ENCODE measurements at places on chromosomes 1 and 21.
A peak's percentile ranks its signal among the peaks of the same experiment; 100 is the strongest.

GRCh38 chr1:169087876-169088275 is 18.6 kb upstream of the ATP1B1 start:
- DNase-seq: no peak

DNA sequence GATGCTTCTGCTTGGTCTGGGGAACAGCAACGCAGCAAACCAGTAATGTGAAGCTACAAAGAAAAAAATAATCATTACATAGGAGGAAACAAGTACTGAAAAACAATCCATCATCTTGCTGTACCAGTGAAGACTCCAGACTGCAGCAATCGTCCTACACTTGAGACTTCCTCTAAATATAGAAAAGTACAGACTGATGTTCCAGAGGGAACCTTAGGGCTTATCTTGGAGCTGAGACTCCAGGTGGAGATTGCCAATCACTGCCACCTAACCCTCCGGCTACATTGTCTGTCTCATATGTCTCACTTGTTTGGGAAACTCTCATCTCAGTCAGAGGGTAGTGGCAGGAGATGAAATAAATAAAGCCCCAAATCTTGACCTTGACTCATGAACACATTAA is 9.4 kb upstream of the UHMK1 start:
- no peak for DNase-seq

GRCh38 chr21:25912402-25912746 is 177.6 kb downstream of the GABPA start:
- DNase-seq: no peak

DNA sequence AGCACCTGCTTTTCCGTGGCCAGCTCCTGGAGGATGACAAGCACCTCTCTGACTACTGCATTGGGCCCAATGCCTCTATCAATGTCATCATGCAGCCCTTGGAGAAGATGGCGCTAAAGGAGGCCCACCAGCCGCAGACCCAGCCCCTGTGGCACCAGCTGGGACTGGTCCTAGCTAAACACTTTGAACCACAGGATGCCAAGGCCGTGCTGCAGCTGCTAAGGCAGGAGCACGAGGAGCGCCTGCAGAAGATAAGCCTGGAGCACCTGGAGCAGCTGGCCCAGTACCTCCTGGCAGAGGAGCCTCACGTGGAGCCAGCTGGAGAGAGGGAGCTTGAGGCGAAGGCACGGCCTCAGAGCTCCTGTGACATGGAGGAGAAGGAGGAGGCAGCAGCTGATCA is 413 bp downstream of the UBL4B start:
- no peak for DNase-seq

- DNase-seq: no peak
Measured at GRCh38 chr1:112636056-112636455, 16.4 kb downstream of the CAPZA1 start.

GRCh38 chr1:83060221-83060620 is 938.7 kb downstream of the TTLL7 start:
- DNase-seq: no peak

GRCh38 chr1:244709076-244709475 is 56.1 kb downstream of the DESI2 start:
- DNase-seq: peak; percentile 26

DNA sequence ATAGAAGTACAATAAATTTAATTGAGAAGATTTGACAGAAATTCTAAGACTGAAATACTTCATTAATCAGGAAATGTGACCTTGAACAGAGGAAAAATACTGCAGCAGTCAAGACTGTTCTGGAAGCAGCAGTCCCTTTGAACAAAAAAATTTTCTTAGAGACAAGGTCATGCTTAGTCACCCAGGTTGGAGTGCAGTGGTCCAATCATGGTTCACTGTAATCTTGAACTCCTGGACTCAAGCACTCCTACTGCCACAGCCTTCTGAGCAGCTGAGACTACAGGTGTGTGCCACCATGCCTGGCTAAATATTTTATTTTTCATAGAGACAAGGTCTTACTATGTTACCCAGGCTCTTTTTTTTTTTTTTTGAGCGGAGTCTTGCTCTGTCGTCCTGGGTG is 1.9 kb upstream of the CCDC30 start:
- DNase-seq: no peak

- DNase-seq: no peak
Measured at GRCh38 chr1:162854245-162854882, 6.6 kb downstream of the CCDC190 start.

DNA sequence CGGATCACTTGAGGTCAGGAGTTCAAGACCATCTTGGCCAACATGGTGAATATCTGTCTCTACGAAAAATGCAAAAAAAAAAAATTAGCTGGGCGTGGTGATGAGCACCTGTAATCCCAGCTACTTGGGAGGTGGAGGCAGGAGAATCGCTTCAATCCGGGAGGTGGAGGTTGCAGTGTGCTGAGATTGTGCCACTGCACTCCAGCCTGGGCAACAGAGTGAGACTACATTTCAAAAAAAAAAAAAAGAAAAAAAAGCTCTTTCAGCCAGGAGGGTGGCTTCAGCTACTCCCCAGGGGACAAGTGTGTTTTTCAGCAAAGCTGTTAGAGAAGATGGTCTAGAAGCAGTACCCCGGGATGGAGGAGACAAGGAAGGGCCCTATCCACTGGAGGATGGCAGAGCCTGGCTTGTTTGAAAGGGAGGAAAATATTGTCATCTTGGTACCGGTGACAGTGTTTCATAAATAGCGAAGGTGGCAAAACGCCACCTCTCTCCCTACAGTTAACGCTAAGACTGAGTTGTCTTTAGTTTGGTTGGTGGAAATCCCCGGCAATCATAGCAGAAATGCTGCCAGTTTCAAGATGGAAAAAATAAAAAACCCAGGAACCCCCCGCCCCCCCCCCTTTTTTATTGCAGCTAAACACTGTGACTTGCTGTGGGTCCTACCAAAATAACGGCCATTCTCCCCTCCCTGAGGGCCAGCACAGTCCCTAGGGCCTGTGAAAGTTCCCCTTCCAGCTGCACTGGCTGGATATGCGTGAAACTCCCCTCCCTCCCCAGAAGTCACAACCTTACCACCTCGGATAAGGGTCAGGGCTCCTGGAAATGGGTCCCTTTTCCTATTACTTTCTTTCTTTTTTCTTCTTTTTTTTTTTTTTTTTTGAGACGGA is 3.5 kb downstream of the PIK3CD start:
- DNase-seq: peak; percentile 80

DNA sequence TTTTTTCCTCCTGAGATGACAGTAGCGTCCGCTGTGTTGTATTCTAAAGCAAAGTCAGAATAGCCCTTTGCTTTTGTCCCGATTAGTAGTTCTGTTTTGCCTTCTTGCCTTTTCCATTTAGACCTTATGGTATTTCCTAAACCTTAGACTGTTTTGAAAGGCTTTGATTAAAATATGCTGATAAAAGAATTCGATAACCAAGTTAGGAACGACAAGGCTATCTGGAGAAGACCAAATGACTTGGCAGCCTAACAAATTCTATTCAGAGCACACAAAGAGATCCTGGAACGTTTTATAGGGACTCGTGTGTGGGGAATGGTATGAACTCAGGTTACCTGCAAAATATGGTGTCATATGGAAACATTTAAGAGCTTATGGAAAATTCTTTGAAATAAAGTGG is 42.9 kb downstream of the NFIA start:
- no peak for DNase-seq

DNA sequence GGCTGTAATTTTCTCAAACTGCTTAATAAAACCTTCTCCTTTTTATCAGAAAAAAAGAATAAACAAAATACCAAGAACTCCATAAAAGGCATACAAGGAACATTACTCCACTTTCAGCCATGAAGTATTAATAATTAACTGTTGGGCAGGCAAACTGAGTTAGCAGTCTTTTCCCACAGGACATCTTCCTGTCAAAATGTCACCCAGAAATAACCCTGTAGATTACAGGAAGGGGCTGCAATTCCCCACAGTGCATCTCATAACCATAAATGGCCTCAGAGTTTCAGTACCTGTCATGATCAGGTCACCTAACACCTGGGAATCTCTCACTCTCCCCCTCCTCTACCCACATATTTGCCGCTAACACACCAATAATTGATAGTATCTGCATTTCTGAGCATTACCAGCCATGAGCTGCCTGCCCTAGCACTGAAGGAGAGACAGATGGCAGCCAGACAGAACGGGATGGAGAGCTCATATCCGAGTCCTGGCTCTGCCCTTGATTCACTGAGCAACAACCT is 475.0 kb downstream of the SMYD3 start:
- DNase-seq: no peak

GRCh38 chr1:51792864-51793263 is 85.7 kb downstream of the NRDC start:
- no peak for DNase-seq

DNA sequence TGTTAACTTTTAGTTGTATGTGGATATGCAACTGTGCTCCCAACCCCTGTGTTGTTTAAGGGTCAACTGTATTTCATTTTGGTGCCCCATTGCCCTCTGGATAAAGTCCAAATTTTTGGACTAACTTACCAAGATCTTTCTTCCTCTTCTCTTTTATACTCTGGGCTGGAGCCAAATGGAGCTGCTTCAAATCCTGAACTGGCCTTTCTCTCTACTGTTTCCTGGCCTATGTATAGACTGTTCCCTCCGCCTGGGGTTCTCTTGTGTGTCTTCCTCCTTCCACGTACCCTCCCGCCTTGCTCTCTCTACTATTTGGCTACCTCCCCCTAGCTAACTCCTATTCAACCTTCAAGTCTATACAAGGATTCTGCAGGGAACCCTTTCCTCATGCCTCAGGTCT is 8.4 kb upstream of the CDC14A start:
- no peak for DNase-seq

- DNase-seq: no peak
Measured at GRCh38 chr1:231853588-231854207, 227.1 kb downstream of the DISC1 start.

DNA sequence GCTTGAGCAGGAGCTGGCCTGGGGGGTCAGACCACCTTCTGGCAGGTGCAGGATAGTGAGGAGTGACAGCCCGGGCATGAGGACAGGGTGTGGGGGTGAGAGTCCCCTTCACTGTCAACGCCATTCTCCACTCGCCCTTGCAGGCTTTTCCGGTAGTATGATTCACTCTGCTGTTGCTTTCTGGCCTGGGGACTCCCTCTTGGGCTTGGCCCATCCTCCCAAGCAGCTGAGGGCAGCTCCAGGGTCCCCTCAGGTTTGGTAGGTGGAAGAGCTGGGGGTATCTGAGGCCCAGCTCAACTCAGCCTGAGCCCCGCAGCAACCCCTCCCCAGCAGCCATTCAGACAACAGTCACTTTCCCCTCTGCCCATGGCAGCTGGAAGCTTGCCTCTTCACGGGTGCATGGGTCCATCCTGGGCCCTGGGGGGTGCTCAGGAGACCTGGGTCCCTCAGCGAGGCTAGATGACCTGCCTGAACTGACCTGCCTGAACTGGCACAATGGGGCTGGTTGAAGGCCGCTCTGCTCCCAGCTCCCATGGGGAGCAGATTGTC is 1.3 kb downstream of the CLDN19 start:
- no peak for DNase-seq

GRCh38 chr1:33599516-33600115 is 127.2 kb downstream of the ZSCAN20 start:
- no peak for DNase-seq

- DNase-seq: no peak
Measured at GRCh38 chr1:14929547-14930246, 223.8 kb upstream of the TMEM51 start.

DNA sequence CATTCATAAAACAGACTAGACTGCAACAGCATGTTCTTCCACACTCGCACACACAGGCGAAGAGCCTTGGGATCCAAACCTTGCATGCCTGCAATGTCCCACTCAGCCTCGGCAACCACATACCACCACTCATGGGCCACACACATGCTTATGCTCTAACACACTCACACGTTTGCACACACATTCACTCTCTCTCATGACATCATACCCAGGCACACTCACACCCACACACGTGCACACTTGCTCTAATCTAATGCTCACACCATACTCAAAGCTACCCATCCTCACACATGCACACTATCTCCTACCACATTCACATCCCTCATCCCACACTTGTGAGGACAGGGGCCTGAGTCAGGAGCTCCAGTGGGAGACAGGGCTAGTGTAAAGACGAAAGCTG is 50.3 kb downstream of the GRIK3 start:
- DNase-seq: no peak

GRCh38 chr1:7528386-7529198 is 242.5 kb upstream of the VAMP3 start:
- DNase-seq: no peak

- DNase-seq: no peak
Measured at GRCh38 chr1:156230473-156230837, 11.5 kb upstream of the BGLAP start.

GRCh38 chr1:241356187-241356518 is 852 bp downstream of the RGS7 start:
- DNase-seq: no peak

DNA sequence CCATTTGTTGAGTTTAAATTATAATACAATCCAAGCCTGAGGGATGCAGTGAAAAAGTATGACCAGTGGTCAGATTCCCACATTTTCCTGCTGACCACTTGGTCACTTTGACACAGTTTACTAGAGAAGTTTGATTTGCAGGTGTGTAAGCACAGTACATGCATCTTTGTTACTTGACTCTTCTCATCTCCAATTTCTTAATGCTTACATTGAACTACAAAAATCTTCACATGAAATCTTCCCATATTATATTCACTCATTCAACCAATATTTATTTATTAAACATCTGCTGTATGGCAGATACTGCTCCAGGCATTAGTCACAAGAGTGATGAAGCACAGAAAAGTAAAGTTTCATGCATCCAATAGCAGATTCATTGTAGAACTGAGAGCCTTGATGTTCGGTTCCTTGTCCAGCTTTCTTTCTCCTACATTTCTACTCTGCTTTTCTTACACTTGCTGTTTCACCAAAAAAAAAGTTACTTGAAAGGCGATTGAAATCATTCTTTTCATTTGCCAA is 211.7 kb downstream of the NFIA start:
- DNase-seq: no peak

GRCh38 chr1:68103011-68103545 is 52.7 kb upstream of the DIRAS3 start:
- no peak for DNase-seq

- DNase-seq: no peak
Measured at GRCh38 chr21:39796466-39796865, 51.5 kb downstream of the IGSF5 start.

DNA sequence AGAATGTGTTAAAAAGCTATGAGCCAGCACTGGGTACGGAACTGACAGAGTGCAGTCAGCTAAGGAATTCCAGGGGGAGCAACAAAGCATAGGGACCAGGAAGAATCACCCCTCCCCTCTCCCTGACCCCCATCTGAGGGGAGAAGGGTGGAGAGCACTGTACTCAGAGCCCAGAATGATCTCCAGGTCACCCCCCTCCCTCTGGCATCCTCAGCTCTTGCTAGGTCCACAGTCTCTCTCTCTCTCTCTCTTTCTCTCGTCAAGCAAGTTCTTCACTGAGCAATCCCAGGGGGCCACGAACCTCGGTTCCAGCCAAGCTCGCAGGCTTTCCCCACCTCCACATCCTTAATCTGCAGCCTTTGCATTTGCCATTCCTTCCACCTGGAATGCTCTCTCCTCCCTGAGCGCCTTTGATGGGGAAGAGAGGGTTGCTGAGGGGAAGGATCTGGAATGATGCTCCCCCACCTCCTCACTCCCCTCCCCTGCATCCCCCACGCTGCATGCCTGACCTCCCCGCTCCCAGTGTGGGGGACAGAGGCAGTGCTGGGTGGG is 6.7 kb upstream of the WASF2 start:
- DNase-seq: no peak

Data from activated CD8-positive, alpha-beta memory T cell treated with anti-CD3 and anti-CD28 coated beads for 24 hours (primary cell).